Liver (tissue), 10 donors: ENCODE measurements at places on chromosomes 2 and 18. TPM values are rescaled to one million over a fixed set of nuclear protein-coding genes. Genes with fewer than 3 reads are reported as not detected.

The PROKR1 gene
- 0.02 TPM for polyA plus RNA-seq

The SRBD1 gene
- polyA plus RNA-seq, result 5.7 TPM

The PSD4 gene
- 30.8 TPM for polyA plus RNA-seq

The SH3BP4 gene
- polyA plus RNA-seq, result 9.2 TPM

The TTC39C gene
- polyA plus RNA-seq, result 35.3 TPM

The INHBB gene
- polyA plus RNA-seq, result 0.36 TPM

The FRZB gene
- 1.0 TPM for polyA plus RNA-seq

The PROM2 gene
- 0.11 TPM for polyA plus RNA-seq

The RPRM gene
- polyA plus RNA-seq, result not detected
